ENCODE measurements at places on chromosomes 5 and 9.

- DNase-seq: no peak
These were observed 602.0 kb downstream of the EFNA5 start for GRCh38 chr5:107068782-107069181.

- DNase-seq: no peak
These were observed 243.3 kb upstream of the VLDLR start for GRCh38 chr9:2378266-2378665.

DNA sequence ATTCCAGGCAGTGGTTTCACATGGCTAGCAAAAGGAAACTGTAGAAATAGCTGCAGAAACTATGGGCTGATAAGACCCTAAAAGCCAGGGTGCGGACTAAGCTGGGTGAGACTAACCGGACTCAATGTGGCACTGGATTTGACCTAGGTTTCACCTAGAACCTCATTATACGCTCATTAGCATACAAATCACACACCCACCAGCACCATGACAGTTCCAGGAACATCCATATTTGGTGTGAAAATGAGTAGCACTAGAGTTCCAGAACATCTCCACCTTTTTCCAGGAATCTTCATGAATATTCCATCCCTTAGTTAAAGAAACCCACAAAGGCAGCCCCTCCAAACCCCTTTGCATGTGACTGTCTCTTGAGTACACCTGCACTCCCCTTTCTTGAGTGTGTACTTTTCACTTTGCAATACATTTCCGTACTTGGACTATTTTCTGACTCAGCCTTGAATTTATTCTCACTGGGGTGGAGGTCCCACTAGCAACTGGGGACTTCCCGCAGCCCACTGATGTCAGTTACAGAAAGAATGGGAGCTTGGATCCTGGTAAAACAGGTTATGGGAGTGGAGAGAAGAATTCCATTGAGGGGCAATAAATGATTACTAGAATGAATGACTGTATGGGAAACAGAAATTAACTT lies 58.0 kb upstream of the SPATA31C2 start:
- no peak for DNase-seq

GRCh38 chr5:89816038-89816437 lies 593.5 kb downstream of the CETN3 start:
- no peak for DNase-seq

DNA sequence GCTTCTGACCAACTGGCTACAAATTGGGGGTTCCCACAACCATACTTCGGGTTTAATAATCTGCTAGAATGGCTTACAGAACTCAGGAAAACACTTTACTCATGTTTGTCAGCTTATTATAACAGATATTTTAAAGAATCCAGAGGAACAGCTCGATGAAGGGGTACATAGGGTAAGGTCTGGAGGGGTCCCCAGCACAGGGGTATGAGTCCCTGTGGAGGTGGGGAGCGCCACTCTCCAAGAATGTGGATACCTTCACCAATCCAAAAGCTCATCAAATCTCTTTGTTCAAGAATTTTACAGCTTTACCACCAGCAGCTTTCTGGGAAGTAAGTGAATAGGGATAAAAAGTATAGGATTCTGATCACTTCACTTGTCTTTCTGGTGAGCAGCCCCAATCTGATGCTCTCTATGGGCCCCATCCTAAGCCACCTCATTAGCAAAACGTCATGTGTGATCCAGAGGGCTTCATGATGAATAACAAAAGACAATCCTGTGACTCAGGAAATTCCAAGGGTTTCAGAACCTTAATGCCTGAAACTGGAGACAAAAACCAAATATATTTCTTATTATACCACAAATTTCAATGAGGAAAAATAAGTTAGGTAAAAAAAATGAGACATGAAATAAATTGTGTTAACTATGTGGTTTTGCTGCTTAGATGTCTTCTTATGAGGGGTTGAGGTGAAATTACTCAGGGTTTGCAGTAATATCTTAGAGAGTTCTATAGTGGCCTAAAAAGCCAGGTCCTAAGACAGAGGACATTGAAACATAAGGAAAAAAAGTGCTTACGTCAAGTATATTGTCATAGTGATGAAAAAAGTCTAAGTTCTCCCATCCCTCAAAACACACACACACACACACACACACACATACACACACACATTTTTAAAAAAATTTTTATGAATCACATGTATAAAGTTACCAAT lies 290.5 kb downstream of the ANXA1 start:
- no peak for DNase-seq

DNA sequence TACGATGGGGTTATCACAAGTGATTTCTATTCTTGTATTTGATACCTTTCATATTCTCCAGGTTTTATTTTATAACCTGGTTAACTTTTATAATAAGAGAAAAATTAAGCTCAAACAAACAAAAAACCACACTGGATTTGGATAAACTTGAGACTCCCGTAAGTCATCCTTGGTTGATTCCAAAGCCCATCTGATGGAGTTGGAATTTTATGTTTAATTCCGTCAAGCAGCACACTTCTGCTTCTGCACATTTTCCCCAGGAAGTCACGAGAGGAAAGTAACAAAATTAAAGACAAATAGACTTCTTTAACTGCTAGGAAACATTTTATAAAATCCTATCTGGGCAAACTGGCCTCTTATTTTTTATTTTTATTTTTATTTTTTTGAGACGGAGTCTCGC lies 207.9 kb downstream of the NXNL2 start:
- no peak for DNase-seq

- no peak for DNase-seq
These were observed 150.3 kb downstream of the FBXL7 start for GRCh38 chr5:15650266-15650665.
